ENCODE measurements at places on chromosomes 7 and 10.

DNA sequence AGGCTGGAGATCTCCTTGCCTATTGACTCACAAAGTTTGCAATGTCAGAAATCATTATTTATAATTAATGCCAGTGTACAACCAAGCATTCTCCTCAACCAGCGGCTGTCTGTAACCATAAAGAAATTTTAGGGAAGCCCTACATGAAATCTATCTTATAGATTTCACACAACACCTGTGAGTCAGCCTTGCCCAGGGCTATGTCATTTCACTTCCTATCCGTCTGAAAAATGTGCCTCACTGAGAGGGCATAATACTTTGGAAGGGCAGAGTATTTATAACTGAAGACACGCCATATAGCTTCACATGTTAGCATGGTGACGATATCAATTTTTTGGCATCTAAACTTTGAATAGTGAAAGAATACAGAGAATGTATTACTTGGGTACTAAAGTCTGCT is 296.6 kb upstream of the ETV1 start:
- no peak for DNase-seq

GRCh38 chr10:47139121-47139520 is 160.9 kb upstream of the GDF10 start:
- no peak for DNase-seq

DNA sequence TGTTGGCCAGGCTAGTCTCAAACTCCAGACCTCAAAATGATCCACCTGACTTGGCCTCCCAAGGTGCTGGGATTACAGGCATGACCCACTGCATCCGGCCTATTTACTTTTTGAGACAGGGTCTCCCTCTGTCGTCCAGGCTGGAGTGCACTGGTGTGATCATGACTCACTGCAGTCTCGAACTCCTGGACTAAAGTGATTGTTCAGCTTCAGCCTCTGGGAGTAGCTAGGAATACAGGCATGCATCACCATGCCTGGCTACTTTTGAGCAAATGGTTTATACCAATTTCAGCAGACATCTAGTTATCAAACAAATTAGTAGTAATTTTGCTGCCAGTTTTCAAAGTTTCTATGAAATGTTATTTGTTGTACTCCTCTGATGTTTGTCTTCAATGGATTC is 2.2 kb upstream of the WAC start:
- DNase-seq, result no peak

GRCh38 chr10:61902445-61903220 is 1.1 kb downstream of the ARID5B start:
- DNase-seq, result no peak

DNA sequence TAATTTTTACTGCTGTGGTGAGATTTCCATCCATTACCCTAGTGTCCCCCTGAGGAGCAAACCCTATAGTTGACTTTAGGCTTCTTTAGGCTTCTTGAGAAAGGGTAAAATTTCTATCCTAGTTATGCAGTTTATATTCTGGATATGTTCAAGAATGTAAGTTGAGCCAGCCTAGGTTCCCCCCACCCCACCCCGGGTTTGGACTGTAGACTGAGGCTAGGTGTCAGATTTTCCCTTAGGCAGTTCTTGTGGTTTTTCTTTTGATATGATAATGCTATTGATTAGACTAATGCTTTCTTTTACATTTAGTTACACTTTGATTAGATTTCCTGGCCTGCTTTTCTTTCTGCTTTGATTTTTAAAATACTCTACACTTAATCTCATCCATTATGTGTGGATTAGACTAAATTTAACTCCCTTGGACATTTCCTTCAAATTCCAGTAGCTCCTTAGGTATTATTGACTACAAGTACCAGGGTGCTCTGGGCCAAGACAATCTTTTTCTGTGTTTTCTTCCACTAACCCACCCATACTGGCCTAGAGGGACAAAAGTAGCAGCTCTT is 37.7 kb downstream of the NRF1 start:
- DNase-seq, result no peak

Data from stimulated activated CD4-positive, alpha-beta T cell treated with anti-CD3 and anti-CD28 coated beads, Interleukin-1b, Interleukin-23, amount 100 ng/mL, for 24 hours (primary cell).